Brain pericyte (primary cell): ENCODE measurements at places on chromosomes 1 and 21.
A peak's percentile ranks its signal among the peaks of the same experiment; 100 is the strongest.

- DNase-seq, result no peak
Measured at GRCh38 chr1:67004176-67004575, 49.8 kb downstream of the SLC35D1 start.

DNA sequence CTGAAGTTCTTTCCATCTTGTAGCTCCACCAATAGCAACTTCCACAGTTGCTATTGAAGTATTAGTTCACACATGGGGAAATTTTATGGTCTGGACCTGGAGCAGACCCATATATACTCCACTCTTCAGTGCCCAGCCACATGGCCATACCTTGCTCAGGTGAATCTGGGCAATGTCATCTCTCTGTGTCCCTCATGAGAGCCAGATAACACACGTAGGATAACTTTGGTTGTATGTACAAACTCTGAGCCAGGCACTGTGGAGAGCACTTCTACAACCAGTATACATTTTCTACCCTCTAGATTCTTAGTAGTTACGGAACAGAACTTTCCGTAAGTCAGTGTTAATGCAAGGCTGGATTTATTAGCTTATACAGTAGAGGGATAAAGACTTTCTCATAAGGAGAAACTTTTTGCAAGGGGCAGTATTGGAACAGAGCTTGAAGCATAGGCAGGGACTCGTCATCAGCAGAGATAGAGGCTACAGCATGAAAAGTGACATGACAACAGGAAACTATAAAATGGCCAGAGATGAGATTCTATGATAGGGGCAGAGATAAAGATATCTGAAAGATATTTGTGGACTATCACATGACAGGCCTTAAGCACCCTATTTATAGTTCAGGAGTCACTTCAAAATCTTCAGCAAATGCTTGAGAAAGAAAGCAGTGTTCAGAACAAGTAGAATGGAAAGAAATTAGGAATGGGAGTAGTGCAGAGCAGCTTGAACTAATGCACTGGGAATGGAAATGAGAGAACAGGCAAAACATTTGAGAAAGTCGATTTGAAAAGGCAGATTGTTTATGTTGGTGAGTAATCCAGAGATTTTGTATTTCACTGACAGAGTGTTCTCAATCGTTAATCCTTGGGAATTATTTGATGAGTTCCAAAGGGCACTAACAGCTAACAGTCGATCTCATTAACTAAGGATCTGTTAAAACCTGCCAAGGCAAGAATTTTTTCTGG is 481.8 kb downstream of the USP25 start:
- DNase-seq, result no peak

- peak; percentile 18 for DNase-seq
Measured at GRCh38 chr1:214332946-214333798, 52.2 kb downstream of the SMYD2 start.

- no peak for DNase-seq
Measured at GRCh38 chr1:82018319-82018718, 217.6 kb downstream of the ADGRL2 start.

- DNase-seq, result no peak
Measured at GRCh38 chr21:44708213-44708865, 3.0 kb downstream of the TSPEAR start.

- DNase-seq, result no peak
Measured at GRCh38 chr1:230376296-230376695, 49.8 kb downstream of the PGBD5 start.

- DNase-seq, result no peak
Measured at GRCh38 chr1:226838456-226838855, 32.0 kb upstream of the PSEN2 start.

DNA sequence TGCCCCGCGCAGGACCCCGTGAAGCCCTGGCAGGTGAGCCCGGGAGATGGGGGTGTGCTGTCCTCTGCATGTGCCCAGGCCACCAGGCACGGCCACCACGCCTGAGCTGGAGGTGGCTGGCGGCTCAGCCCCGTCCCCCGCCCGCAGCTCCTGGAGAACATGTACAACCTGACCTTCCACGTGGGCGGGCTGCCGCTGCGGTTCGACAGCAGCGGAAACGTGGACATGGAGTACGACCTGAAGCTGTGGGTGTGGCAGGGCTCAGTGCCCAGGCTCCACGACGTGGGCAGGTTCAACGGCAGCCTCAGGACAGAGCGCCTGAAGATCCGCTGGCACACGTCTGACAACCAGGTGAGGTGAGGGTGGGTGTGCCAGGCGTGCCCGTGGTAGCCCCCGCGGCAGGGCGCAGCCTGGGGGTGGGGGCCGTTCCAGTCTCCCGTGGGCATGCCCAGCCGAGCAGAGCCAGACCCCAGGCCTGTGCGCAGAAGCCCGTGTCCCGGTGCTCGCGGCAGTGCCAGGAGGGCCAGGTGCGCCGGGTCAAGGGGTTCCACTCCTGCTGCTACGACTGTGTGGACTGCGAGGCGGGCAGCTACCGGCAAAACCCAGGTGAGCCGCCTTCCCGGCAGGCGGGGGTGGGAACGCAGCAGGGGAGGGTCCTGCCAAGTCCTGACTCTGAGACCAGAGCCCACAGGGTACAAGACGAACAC is 1.8 kb downstream of the TAS1R3 start:
- DNase-seq, result no peak

DNA sequence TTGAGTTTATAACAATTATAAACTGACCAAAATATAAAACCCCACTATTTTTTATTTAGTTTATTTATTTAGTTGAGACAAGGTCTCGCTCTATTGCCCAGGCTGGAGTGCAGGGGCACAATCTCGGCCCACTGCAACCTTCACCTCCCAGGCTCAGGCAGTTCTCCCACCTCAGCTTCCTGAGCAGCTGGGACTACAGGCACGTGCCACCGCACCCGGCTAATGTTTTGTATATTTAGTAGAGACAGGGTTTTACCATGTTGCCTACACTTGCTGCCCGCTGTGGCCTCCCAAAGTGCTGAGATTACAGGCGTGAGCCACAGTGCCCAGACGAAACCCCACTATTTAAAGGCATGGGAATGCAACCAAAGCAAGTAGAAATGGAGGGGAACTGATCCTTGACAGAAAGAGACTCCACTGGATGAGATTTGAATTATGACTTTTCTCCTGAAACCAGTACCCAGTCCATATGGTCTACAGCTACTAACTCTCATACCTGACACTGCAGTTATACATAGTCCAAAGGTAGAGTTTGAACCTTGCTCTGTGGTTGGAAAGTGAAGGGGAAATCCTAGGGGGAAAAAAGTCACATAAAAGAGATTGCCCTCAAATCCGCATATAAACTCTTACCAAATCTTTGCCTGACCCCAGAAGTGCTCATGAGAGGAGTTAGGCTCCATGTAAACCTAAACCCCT is 11.3 kb downstream of the LRRC8C start:
- no peak for DNase-seq

DNA sequence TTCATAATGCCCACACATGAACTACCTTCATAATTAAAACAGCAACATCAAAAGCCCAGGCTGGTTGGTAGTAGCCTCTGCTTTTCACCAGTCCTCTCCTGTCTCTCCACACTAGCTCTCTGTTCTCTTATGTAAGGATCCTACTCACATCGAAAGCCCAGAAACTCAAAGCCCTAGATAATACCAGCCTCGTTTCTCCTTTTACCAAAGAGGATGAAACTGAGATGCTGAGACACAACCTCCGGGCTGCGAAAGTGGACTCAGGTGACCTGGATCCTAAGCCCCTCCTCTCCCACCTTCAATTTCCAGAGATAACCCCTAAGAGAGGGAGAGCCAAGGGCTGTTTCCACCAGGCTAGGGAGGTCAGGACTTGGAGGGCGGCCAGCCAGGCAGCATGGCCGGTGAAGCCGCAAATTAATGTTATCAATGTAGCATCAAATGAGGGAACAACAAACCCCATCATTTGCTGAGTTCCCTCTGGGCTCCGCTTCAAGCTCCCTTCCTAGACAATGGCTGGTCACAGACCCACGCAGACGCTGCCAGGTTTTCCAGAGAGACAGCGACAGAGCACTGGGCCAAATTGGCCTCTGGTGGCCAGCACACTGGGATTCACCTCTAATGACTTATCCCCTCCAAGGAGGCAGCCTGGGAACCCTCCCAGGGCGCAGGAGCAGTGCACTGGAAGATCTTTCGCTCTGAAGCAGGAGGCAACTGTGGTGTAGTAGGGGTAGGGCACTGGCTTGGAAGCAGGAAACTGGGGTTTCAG is 20.7 kb upstream of the STMN1 start:
- DNase-seq, result no peak

DNA sequence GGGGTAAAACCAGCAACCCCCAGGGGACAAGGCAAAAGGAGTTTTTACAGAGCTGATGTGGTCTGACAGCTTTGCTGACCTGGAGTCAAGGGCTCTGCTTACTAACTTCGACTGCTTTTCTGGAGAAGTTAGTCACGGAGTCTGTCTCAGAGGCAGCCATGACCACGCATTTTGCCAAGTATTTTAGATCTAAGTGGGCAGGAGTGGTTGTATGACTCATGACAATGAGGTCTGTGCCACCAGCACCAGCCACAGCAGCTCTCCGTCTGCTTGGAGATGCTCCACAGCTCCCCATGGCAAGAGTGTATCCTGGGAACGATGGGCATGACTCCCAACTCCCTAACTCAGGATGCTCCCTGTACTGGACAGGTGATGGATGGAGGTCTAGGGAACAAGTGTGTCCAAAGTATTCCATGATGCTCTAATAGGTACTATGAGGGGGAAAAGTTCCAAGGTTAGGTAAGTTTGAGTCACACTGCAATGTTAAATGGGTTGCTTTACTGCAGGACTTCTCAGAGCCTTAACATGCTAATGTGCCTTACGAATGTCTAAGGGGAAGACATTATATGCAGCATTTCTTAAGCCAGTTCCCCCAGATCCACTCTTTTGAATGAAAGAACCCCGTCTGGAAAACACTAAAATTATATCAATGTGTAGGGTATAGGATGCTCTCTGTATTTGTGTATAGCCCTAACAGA is 359.0 kb downstream of the HHAT start:
- DNase-seq, result no peak

GRCh38 chr1:95369985-95370690 is 136.1 kb downstream of the RWDD3 start:
- no peak for DNase-seq

DNA sequence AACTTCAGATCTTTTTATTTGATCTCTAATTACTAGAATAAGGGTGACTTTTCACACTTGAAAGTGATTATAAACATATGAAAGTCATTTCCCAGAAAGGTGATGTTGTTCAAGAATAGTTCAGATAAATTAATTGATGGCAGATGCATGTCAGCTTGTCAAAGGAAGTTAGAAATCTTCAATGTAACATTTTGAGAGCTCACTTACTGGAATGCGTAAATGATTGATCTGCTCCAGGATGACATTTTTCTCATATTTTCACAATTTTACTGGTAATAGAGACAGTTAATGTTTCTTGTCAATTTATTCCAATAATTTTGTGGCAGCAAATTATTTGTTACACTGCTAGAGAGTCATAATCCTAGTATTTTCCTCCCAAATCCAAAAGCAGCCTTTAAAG is 424.2 kb downstream of the PLA2G4A start:
- no peak for DNase-seq

GRCh38 chr1:205407970-205408369 is 13.9 kb downstream of the LEMD1 start:
- no peak for DNase-seq

- no peak for DNase-seq
Measured at GRCh38 chr1:115469703-115470476, 131.8 kb upstream of the NGF start.

- DNase-seq, result no peak
Measured at GRCh38 chr1:175448467-175448866, 255.9 kb upstream of the KIAA0040 start.

DNA sequence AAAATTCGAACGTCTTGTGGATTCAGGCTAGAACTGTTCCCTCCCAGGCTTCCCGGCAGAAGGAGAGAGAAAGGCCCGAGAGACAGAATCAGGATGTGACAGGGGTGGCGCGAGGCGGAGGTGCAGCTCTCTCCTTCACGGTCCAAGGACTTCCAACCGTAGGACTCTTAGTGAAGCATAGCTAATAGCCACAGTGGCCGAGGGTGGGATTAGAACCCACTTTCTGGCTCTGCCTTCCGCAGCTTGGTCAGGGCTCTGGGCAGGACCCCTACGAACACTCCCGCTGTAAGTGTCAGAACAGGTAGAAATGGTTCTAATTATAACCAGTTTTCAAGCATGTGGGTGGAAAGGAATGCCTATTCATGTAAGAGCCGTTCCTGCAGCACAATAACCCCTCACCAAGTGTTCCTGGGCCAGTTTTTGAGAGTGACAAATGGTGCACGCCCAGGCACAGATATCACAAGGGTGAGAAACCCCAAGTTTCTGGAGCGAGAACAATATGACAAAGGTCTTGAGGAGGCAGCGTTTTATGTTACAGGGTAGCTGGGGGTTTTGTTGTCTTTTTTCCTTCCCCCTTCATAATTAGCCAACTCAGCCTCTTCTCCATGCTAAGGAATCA is 86.4 kb downstream of the SYF2 start:
- no peak for DNase-seq
